Stimulated activated naive CD4-positive, alpha-beta T cell (primary cell): ENCODE measurements at places on chromosomes 3 and 15.

DNA sequence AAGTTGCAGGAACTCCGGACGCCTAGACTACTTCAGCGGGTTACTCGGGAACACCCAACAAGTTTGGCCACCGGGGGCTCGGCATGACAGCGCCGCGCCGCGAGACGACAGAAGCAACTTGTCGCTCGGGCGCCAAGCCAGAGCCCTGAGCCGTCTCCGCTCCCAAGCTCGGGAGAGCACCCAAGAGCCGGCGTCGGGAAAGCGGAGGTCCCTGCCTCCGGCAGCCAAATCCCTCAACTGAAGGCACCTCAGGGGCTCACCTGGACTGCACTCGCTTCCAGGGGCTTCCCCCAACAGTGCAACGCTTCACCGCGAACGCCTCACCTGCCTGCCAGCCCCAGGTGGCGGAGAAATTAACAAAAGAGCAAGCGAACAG is 640 bp downstream of the MB21D2 start:
- DNase-seq: peak; percentile 12

DNA sequence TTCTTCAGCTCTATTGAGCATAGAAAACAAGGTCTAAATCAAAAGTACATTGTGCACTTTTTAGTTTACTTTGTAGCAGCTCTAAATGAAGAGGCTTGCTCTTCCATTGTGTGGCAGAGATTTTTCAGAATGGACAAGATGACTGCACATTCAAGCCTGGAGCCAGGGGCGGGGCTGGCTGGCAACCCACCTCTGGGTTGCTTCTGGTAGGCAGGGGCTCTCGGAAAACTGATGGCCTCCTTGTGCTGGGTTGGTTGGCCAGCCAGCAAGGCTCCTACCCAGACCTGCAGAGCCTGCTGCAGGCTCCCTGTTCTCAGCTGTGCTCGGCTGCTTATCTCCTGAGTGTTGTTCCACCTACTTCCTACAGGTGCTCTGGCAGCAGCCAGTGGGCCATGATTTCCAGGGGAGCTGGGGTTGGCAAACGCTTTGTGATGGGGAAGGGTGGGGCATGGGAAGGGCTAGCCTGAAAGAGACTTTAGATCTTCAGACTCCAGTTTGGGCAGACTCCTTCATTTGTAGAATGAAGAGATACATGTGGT is 8.8 kb downstream of the BSN start:
- no peak for DNase-seq

DNA sequence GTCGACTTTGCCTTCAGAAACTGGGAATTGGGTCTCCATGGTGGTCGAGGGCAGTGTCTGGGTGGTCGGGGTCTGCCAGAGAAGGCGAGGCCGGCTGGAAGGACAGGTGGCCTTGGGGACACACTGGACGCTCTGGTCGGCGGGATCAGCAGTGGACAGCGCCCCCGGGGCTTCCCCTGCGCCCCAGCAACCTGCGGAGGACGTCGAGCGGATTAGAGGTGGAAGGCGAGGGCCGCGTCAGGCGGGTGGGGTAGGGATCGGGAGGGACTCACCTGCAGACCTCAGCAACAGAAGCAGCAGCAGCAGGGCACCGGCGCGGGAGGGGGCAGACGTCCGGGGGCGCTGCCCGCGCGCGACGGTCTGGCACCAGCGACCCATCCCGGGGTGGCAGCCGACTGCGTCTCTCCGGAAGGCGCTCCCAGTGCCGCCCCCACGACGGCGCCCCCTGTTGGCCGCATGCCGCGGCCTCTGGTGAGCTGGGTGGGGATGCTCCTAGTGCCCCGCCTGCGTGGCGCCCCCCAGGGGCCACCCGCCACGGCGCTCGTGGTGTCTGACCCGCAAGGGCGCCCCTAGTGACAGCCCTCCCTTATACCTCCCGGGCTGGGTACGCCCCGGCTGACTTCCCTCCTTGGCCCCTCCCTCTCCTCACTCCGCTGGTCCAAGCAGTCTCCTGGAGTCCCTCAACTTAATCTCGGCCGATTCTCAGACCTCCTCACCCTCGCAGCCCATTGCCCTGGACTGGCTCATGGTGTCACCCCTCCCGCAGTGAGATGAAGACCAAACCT is at the start of gene PRSS50:
TSS of gene PRSS50 (minus strand) at position 423 of the 785 bp plus-strand sequence. CDS start at position 378, 45 bp downstream.
- DNase-seq: no peak

- DNase-seq: no peak
Observed at GRCh38 chr3:169128579-169128978, 534.9 kb downstream of the MECOM start.

DNA sequence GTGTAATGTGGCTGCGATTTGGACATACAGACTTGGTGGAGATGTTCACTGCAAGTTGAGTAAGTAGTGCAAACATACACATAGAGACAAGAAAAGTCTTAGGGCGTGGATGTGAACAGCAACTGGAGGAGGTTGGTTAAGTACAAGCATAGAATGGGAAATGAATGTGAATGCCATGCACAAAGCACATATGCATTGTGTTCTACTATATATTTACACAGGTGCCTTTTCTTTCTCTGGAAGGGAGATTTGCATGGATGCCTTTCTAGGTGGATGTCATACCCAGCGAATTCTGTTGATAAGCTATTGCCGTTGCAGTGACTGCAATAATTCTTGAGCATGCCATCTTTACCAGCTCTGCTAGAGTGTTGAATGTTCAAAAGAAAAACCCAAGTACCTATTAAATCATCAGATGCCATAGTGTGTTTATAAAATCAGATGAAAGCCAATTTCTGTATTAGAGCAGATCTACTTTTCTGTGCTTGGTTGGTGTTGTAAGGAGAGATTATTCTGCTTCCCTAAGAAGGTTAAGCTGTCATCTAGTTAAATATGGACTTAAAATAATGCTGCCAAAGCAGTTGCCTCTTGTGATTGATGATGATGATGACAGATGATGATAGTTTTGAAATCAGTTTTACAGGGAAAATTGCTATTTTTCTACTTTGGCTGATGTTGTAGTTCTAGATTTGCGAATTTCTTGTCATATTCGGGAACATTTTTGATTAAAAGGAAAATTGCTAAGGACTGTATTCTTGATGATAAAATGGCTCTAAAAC is 148.4 kb downstream of the CNTN4 start:
- DNase-seq: no peak

GRCh38 chr15:100245855-100246254 is 95.9 kb downstream of the ADAMTS17 start:
- no peak for DNase-seq

DNA sequence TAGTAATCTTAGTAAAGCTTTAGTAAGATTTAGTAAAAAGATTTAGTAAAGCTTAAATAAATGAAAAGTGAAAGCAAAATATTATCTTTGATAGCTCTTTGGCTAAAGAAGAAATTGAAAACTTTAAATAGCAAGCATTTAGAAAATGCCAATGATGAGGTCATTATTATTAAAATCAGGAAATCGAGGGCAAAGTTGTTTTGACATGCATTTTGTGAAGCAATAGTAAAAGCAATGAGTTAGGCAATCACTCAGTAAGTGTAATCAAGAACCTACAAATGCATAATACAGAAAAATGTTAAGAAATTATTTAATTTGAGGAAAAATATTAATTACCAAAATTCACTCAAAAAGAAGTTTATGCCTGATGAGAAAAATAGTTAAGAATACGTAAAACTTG is 280.3 kb upstream of the MME start:
- no peak for DNase-seq

- no peak for DNase-seq
Observed at GRCh38 chr3:5136919-5137429, 14.9 kb downstream of the ARL8B start.

DNA sequence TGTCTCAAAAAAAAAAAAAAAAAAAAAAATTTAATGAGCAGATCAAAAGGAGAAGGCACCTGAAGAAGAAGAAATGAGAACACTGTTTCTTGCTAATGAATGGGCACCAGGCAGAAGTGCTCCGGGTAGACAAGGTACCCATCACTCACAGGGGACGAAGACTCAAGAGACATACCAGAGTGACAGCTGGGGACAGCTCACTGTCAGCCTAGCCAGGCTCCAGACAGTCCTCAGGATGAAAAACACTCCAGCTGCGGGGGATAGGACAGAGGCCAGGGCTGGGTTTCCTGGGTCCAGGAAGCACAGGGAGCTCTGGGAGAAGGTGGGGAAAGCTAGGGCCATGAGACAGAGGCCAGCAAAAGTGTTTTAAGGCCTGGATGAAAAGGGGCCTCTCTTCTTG is 48.5 kb upstream of the PARL start:
- no peak for DNase-seq

DNA sequence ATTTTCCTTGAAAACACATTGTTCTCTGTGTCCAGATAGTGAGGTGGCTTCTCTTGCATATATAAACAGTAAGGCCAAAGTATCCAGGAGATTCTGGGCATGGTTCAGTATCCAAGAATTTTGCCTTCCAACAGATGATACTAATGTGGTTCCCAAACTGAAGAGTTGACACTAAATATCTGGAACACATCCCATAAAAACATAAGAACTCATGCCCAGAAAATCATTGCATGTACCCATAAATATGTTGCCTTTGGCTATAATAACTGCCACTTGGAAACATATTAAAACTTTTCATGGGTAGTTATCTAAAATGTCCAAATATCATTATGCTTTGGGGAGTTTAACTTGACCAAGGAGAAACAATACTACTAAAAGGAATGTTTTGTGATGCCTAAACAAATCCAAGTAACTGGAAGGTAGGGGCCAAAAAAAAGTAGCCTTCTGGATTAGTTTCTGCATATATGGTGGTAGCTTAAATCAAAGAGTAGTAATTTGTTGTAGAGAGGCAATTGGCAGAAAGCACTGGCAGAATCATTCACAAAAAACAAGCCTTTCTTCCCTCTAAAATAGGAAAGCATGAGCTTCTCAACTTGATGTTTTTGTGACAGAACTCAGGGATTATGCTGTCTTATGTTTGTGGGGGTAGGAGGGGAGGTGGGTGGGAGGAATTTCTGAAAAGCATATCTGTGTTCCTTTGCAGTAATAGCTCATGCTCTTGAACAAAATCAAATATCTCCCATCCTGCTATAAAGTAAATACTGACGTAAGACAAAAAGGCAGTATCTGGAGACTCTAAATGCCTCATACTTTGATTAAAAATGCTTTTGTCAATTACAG is 753.9 kb downstream of the TUSC7 start:
- DNase-seq: no peak

DNA sequence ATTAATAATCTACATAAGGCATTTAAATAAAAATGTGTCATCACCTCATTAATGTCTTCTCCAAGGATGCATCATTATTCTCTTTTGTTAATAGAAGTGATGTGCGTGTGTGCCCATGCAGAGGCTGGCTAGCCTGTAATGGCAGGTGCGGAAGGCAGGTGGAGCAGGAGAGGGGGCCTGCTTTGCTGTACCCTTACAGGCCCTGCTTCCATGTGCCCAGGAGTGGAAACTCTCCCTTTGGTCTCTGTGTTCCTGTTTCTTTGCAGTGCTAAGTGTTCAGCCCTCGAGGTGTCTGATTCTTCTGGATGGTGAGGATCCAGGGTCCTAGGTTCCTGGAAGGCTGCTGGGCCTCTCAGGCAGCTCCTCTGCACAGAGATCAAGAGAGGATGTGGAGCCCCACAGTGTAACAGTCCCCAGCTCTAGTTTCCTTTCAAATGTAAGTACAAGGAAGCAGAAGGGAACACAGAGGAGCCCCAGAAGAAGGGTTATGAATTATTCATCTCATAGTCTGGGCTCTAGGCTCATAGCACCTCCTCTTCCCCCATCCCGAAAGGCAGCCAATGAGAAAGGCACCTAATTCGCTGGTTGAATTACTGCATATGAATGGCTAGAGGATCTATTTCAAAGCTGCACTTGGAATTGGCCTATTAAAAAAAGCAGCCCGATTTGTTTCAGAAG is 39.2 kb upstream of the AGBL1 start:
- DNase-seq: no peak

DNA sequence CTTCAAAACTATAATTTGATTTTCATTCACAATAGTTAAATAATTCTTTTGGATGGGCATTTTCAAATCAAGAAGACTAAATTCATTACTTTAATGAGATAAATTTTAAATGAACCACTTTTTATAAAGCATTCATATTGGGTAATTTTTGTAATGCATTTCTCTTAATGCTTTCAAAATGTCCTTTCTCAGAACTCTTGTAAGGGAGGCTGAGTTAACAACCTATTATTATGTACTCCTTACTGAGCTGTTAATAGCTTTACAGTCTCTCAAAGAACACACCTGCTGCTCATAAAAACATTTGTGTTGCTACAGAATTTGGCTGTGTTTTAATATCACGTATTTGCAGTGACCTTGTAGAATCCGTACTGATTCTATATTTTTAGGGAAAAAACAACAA is 334.0 kb upstream of the ARL6 start:
- no peak for DNase-seq

- DNase-seq: no peak
Observed at GRCh38 chr3:106631373-106632108, 745.7 kb upstream of the CCDC54 start.

- peak; percentile 46 for DNase-seq
Observed at GRCh38 chr3:187744169-187745151, 808 bp downstream of the BCL6 start.

GRCh38 chr3:127814325-127814781 is 8.0 kb downstream of the MGLL start:
- DNase-seq: no peak

DNA sequence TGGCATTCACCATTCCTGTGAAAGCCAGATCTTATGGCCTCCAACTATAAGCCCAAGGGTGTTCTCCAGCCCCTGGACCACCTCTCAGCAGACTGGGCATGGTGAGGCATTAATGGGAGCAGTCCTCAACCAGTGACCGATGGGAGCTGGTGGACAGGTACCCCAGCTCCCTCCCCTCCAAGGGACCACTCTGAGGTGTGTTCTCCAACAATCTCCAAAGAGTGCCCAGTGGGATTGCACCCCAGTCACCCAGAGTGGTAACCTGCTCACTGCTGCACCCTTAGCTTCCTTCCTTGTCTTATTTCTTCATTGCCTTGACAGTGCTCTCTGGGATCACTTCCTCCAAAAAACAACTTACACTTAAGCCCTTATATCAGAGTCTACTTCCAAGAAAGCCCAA is 8.2 kb upstream of the ITGA11 start:
- no peak for DNase-seq

DNA sequence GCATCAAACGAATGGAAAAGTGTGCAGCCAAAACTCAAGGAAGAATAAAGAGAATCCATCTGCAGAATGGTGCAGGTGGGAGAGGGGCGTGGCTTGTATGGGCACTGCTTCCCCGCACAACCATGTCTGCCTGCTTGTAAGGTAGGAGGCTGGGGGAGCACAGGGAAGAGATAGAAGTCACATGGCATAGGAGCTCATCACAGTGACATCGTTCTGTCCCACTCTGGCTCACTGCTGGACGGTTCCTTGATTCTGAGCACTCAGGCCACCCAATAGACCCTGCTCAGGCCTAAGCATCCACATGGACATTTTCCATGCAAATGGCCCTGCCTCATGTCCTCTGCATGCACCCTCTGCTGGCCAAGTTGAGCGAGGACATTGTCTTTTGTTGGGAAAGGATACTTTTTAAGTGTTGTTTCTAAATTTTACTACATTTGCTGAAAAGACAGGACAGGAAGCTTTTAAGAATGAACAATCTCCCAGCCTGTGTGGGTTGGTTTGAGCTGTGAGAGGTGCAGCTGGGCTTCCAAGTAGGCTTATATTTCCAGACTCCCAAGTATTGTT is 3.1 kb downstream of the MYLK start:
- DNase-seq: no peak

DNA sequence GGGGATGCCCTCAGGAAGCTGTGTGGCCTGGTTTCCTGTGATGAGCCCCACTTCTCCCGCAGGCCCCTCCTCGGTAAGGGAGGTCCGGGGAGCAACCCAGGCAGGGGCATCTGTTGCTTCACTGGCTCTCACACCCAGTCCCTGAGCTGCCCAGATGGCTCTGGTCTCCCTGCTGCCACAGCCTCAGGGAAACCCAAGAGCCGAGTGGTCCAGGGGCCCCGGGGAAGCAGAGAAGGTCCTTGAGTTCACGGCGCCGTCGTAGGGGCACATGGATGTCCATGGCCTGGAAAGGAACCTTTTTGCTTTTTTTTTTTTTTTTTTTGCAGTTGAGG is 13.3 kb upstream of the LRRC15 start:
- DNase-seq: no peak
